Mesenchymal stem cell (in vitro differentiated cells and primary cell): ENCODE measurements at places on chromosomes 1 and 21.

DNA sequence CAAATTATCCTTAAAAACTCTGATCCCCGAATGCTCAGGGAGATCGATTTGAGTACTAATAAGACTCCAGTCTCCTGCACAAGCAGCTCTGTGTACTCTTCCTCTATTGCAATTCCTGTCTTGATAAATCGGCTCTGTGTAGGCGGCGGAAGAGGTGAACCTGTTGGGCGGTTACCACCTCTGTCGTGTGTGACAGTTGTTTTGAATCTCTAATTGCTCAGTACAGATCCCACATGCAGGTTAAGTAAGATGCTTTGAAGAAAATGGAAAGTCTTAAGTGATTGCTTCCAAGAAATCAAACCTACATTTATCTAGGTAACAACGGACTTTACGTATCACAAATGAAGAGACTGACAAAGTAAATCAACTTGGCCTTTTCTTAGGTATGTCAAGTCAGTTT lies 35.5 kb downstream of the COA6 start:
- no peaks in the 10 kb centered on the region for H3K27me3 ChIP-seq
- peaks cover 54% of the 10 kb centered on the region for H3K36me3 ChIP-seq
- H3K4me1 ChIP-seq: peaks cover 2% of the 10 kb centered on the region
- H3K27ac ChIP-seq: no peak overlapping the region
- no peak overlapping the region for H3K4me3 ChIP-seq

DNA sequence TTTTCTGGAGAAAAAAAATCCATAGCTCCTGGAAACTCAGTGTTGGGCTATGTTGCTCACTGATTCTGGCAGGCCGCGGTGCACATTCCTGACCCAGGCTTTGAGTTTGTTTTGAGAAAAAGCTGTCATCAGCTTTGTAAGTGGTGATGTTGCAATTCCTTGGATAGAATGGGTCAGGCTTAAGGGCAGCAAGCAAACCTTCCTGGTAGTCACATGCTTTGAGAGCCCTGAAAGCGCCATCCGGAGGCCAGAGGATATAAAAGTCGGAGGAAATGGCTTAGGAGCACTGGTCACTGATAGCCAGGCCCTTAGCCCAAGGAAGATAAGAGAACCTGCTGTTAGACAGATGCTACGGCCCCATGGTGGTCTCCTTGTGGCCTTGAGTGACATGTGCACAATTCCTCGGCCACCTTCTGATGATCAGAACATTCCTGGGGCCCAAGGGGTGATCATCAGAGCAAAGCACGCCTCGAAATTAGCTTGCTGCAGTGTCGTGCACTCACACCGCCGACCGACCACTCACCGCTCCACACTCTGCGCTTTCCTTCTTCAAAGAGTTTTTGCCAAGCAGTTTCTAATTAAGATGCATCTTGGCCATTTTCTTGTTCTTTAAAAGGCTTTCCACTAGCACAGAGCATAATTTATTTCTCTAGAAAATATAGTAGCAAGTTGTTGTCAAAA lies 78.6 kb downstream of the MAN1C1 start:
- peak overlapping the region; percentile 46 for H3K4me3 ChIP-seq
- no peaks in the 10 kb centered on the region for H3K36me3 ChIP-seq
- peak; percentile 99 for DNase-seq
- no peaks in the 10 kb centered on the region for H3K27me3 ChIP-seq
- H3K4me1 ChIP-seq: peaks cover 23% of the 10 kb centered on the region

- H3K27ac ChIP-seq: no peak overlapping the region
- DNase-seq: no peak
- H3K36me3 ChIP-seq: no peaks in the 10 kb centered on the region
- H3K4me1 ChIP-seq: no peaks in the 10 kb centered on the region
- peaks cover 4% of the 10 kb centered on the region for H3K27me3 ChIP-seq
Observed at GRCh38 chr1:182641561-182641960, 37.4 kb upstream of the RGS16 start.

DNA sequence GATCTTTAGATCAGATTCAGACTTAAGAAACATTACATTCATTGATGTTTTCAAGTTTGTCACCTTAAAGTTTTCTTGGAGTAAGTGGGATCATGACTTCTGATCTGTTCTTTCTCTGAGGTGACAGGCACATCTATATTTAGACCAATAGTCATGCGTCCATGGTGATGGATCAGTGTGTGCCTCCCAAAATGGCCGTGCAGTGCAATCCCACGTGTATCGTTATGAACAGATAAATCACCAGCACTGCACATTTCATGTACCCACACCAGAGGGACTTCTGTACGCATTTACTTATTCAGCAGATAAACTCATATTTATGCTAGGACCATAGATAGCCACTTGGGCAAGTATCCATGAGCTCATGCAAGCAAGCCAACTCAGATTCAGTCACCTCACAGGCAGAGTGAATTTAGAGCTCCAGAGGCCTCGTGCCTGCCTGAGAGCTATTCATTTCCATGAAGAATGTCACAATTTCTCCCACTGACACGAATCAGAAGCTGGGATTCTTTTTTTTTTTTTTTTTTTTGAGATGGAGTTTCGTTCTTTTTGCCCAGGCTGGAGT lies 13.9 kb upstream of the WDR26 start:
- H3K4me1 ChIP-seq: peaks cover 2% of the 10 kb centered on the region
- H3K27ac ChIP-seq: no peak overlapping the region
- no peak overlapping the region for H3K4me3 ChIP-seq
- DNase-seq: no peak
- H3K27me3 ChIP-seq: no peaks in the 10 kb centered on the region

GRCh38 chr1:232944347-232944746 lies 6.1 kb upstream of the NTPCR start:
- H3K4me3 ChIP-seq: no peak overlapping the region
- no peak for DNase-seq
- H3K36me3 ChIP-seq: no peaks in the 10 kb centered on the region
- H3K27ac ChIP-seq: no peak overlapping the region
- H3K4me1 ChIP-seq: no peaks in the 10 kb centered on the region
